Ureter (tissue), 1 donor: ENCODE measurements at places on chromosomes 5 and 9.

DNA sequence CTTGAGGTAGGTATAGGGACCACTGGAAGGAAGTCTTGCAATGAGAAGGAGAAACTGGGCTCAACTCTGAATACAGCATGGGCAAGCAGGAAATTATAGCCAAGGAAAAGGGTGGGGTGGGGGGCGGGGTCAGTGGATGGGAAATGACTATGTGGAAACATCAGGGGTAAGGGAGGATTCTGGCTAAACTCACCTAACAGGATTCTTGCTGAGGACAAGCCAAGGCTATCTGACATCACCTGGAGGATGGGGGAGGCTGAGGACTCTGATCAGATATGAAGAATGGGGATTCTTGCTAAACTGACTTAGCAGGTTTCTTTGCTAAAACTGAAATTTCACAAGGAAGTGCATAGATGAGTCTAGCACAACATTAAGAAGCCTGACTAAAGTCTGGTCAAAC is 40.8 kb downstream of the CTSL start:
- peak; percentile 73 for DNase-seq

- peak; percentile 89 for DNase-seq
These were observed 106.1 kb upstream of the CPEB4 start for GRCh38 chr5:173781816-173782670.

- no peak for DNase-seq
These were observed 57.0 kb downstream of the PFDN1 start for GRCh38 chr5:140245926-140246325.

DNA sequence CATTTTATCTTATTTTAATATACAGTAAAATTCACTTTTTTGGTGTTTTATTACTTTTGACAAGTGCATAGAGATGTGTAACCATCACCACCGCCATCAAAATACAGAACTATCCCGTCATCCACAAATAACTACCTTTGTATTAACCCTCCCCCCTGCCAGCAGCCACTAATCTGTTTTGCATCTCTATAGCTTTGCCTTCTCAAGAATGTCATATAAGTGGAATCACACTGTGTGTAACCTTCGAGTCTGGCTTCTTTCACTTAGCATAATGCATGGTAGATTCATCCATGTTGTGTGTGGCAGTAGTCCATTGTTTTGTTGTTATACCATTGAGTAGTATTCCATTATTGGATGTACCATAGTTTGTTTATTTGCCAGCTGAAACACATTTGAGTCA is 98.8 kb downstream of the BOD1 start:
- DNase-seq: no peak

GRCh38 chr9:105661011-105661410 is 1.2 kb upstream of the TAL2 start:
- DNase-seq: no peak

DNA sequence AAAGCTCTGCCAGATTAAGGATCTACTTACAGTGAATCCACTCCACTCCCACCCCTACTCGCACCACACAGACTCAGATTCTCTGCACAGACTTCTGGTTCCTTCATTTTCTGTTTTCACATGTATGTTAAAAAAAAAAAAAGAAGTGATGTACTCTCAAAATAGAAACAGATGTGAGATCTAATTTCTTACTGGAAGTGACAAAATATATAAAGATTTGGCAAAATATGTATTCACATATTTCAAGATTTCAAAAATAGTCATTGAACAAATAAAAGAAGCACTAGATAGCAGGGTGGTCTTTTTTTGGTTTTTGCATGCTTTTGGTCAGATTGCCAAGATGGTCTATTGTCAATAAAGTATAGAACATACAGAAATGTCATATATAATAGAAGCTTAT is 379.2 kb downstream of the TMEM167A start:
- DNase-seq: no peak

- DNase-seq: no peak
These were observed 113.2 kb downstream of the GCNT1 start for GRCh38 chr9:76572151-76572550.

- DNase-seq: no peak
These were observed 109.7 kb upstream of the LHFPL2 start for GRCh38 chr5:78758169-78758839.

- peak; percentile 92 for DNase-seq
These were observed 12.2 kb downstream of the CXXC5 start for GRCh38 chr5:139660105-139660922.

- no peak for DNase-seq
These were observed 165.8 kb upstream of the ANKH start for GRCh38 chr5:15037247-15037908.

DNA sequence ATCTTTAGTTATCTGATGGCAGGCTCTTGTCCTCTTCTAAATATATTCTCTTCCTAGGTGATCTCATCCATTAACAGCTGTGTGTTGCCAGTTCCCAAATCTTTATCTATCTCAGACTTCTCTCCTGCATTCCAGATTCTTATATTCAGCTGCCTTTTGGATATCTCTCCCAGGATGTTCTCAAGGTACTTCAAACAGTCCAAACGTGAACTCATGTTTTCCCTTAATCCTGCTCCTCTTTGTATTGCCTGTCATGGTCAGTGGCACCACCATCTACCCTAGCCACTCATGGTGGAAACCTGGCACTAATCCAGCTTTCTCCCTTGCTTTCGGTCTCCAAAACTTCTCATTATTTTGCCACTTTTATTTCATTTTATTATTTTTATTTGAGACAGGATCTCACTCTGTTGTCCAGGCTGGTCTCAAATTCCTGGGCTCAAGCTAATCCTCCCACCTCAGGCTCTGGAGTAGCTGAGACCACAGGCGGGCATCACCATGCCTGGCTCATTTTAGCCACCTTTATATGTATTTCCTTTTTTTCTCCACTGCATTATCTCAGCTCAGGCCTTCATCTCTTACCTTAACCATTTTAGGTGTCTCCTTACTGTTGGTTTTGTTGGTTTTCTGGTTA is 3.8 kb downstream of the ZFYVE16 start:
- DNase-seq: no peak

- DNase-seq: no peak
These were observed 18.8 kb upstream of the ALDH1B1 start for GRCh38 chr9:38373679-38374078.

- DNase-seq: no peak
These were observed 31.5 kb downstream of the MLANA start for GRCh38 chr9:5922192-5922591.

GRCh38 chr5:31663519-31663918 is 24.6 kb downstream of the PDZD2 start:
- DNase-seq: no peak

GRCh38 chr9:96661711-96662110 is 6.6 kb upstream of the PRXL2C start:
- peak; percentile 15 for DNase-seq

GRCh38 chr5:103541569-103541968 is 21.0 kb downstream of the NUDT12 start:
- no peak for DNase-seq

- no peak for DNase-seq
These were observed 31.6 kb upstream of the SPZ1 start for GRCh38 chr5:80288177-80288576.

DNA sequence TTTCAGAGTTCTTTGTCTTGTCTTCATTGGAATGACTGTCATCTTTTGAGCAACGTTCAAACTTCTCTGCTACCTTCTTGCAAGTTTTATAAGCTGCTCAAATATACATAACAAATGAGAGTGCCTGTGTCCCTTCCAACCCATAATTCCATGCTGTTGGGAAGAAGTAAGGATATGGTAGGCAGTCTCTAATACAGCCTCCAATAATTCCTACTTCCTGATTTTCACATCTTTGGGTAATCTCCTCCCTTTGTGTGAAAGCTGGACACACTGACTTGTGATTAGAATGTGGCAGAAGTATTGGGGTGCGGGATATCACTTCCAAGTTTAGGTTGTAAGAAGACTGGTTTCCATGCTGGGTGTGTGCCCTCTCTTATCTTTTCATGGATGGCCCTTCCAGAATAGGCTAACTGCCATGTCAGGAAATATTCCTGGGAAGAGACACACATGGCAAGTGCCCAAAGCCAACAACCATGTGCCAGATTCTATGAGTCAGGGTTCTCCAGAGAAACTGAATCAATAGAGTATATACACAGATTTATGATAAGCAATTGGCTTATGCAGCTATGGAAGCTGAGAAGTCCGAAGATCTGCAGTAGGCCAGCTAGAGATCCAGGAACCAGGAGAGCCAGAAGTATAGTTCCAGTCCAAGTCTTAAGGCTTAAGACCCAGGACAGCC is 531.3 kb downstream of the NTRK2 start:
- no peak for DNase-seq

DNA sequence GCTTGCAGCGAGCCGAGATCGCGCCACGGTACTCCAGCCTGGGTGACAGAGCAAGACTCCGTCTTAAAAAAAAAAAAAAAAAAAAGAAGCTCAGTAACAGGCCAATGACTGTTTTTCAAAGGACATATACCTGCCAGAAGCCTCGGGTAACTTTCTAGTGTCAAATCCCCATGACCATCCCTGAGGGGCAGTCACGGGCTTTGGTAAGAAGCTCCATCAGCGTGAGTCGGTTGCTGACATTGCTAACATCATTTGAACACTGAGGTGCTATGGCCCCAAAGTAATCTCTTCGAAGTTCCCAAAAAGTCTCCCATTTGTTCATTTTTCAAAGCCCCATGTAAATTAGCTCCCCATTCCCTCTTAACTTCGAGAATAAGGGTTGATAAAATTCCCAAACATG is 11.6 kb downstream of the NAIP start:
- no peak for DNase-seq

GRCh38 chr5:75331-76320 is 16.3 kb upstream of the PLEKHG4B start:
- peak; percentile 28 for DNase-seq

- DNase-seq: no peak
These were observed 18.5 kb upstream of the TCERG1 start for GRCh38 chr5:146428658-146429057.

GRCh38 chr5:58066076-58066475 is 393.8 kb downstream of the PLK2 start:
- no peak for DNase-seq

- DNase-seq: no peak
These were observed 293.0 kb upstream of the CDH12 start for GRCh38 chr5:23146183-23146582.

DNA sequence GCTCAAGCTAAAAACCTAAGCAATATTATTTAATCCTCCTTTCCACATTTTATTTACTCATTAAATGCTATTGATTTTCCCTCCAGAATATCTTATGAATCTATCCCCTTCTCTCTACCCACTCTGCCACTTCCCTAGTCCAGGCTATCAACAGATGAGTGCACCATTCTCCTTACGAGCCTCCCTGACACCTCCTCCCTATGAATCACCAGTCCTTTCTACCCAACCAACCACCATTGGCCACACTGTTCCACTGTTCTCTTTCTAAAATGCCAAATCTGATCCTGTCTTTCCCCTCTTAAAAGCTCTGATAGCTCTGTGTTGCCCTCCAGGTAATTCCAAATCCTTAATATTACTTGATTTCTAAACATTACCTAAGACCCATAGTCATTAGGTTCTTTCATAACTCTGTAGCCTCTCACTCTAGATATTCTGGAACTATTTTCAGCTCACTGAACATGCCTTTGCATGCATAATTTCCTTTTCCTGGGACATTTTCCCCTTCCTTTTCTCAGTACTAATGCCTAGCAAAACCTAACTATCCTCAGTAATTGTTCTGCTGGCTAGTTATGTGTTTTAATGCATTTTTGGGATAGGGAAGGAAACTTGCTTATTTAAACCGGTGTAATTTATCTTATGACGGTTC is 126.3 kb downstream of the UNC13B start:
- DNase-seq: no peak

- DNase-seq: no peak
These were observed 42.5 kb downstream of the GNA14 start for GRCh38 chr9:77605449-77606220.

GRCh38 chr5:179322071-179323025 is 22.9 kb downstream of the ADAMTS2 start:
- no peak for DNase-seq

DNA sequence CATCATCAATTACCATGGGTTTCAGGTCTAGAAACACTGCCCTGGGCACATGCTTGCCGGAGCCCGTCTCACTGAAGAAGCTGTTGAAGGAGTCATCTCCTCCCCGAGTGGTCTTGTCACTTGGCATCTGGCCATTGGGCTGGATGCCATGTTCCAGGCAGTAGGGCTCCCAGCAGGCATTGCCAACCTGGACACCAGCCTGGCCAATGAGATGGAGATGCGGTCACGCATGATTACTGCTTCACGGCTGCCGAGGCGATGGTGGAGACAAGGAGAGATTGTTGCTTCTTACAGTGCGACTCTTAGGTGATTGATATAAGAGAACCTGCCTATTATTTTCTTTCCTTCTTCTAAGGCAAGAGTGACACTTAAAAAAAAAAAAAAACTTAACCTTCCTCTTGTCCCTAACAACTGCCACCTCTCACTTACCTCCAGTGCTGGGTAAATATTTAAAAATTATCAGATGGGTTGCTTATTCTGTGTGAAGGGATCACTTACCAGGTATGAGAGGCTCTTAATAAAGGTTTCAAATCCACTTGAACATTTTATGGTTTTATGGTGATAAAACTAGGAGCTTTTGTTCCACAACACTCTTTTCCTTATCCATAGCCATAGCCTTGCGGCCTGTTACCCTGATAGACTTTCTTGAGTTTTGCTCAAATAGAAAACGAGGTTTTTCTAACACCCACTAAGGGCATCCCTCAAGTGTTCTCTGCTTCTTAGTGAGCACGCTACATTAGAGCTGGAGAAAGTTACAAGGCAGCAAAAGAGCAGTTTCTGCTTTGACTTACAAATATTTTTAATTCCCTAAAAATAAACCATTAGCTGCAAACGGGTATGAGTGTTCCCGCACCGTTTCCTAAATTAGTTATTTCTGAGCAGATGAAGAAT is 41.2 kb downstream of the NIM1K start:
- no peak for DNase-seq

GRCh38 chr5:10596310-10596703 is 32.4 kb downstream of the ANKRD33B start:
- no peak for DNase-seq

DNA sequence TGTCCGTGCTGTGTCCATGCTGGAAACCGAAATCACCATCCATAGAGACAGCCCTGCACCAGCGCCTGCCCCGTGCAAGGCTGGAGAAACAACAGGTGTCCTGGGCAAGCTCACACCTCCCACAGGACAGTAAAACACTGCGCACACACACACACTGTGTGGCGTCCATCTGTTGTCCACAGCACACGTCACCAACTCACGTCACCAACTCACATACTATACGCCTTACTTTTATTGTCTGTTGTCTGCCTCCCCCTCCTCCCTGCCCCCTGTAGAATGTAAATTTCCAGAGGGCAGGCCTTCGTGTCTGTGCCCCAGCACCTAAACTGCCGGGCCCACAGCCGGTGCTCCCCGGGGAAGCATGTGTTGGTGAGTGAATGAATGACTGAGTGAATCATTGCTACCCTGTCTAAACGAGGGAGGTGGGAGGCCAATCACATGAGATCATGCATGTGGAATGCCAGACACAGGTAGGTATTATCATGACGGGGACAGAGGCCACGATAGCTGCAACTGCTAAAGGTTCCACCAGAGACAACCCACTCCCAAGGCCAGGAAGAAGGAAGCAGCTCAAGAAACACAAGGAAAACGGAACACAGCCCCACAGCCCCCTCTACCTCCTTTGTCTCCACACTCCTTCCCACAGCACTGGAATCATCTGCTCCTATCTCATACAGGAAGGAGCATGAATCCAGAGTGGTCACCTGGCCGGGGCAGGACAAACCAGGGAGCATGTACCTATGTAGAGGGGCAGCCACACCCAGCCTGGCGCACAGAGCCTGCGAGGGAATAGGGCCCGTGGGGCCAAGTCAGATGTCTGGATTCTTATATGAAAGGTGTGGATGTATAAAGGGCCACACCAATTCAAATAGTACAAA is 41.9 kb downstream of the STK10 start:
- no peak for DNase-seq

- DNase-seq: no peak
These were observed 15.0 kb downstream of the PTAR1 start for GRCh38 chr9:69744688-69745380.

GRCh38 chr9:110447476-110447875 is 109.8 kb upstream of the TXNDC8 start:
- no peak for DNase-seq
